Stimulated activated CD8-positive, alpha-beta memory T cell treated with anti-CD3 and anti-CD28 coated beads, Interleukin-7, amount 100 ng/mL, for 1 hour (primary cell): ENCODE measurements at places on chromosomes 4 and X.

DNA sequence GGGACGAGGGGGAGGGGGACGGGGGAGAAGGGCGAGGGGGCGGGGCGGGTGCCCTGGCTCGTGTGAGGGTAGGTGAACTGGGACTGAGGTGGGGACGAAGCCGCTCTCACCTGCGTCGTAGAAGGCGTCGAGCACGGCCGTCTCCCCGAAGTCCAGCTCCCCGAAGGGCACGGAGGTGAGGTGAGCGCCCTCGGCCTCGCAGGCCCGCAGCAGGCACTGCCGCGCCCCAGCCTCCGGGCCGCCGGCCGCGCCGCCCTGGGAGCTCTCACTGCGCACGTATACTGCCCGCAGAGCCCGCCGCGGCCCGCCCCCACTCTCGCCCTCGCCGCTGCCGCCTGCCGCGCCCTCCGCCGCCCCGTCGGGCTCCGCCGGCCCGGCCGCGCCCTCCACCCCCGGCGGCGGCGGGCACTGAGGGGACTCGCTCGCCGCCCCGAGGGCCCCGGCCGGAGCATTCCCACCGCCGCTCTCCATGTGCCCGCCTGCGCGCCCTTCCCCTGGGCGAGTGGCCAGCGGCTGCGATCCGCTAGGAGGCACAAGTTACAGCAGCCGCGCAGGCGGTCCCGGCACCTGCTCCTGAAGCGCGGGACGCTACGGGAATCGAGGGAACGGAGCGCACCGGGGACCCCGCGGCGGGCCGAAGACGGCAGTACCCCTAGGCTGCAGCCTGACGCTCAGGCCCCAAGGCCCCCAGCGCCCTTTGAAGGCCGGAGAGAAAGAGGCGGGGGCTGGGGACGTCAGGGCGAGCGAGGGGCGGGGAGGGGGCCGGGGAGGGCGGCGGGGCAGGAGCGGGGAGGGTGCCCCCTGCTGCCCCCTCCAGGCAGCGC, at the start of gene MAP3K15:
MAP3K15 (minus strand) TSS at position 718 of the 824 bp plus-strand sequence; CDS start at position 471, 247 bp downstream.
- DNase-seq, result no peak

GRCh38 chr4:160238790-160239189, 1135.9 kb downstream of the RAPGEF2 start:
- no peak for DNase-seq

GRCh38 chrX:38870361-38870895, 69.2 kb downstream of the MID1IP1 start:
- DNase-seq, result no peak

DNA sequence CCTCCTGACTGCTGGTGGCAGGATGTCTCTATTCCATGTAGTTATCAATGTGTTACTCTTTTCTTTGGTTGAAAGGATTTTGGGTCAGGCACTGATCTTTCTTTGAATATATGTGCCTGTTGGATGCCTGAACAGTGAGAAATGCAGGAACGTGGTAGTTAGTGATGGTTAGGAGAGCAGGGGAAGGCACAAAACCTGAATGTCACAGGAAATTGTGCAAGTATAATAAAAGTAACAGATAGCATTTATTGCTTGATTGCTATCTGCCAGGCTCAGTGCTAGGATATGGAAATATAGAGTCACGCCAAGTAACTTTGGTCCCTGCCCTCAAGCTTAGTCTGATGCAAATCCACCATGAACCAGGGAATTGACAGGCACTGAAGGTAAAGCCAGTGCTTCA, 219.8 kb upstream of the FAT1 start:
- no peak for DNase-seq
